ENCODE measurements at places on chromosomes 6 and 20. TPM values are rescaled to one million over a fixed set of nuclear protein-coding genes. Genes with fewer than 3 reads are reported as not detected.

CST4 gene
- total RNA-seq, result not detected

DNA sequence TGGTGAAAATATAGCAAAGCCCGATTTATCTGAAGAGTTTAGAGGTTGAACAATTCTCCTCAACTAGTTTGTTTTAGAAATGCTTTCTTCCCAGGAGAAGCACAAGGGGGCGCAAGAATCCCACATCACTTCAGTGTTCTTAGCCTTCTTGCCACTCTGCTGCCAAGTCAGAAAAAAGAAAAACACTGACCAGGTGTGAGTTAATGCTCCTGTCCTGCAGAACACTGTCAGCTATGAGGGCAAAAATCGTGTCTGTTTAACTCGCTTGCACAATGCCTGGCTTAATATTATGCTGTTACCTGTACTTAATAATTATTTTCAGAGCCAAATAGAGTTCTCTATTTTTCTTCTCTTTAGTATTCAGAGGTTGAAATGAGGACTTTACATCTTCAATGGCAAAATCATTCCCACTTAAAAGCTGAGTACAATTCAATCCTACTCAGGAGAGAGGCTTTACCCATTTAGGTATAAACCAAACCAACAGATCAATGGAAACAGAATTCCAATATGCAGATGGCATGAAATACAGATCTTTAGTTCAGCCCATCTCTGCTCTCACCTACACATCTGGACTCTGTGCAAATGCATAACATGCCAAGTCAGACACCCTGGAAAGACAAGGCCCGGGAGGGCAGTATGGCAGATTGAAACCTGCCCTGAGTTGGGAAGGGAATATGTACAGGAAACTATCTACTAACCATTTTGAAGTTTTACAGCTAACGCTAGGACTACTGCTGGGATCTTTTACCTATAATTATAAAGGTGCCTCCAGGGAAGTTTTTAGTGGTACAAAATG is 71.4 kb upstream of the TULP1 start:
- peaks cover 44% of the 10 kb centered on the region for H3K4me1 ChIP-seq
- H3K27me3 ChIP-seq, result no peaks in the 10 kb centered on the region
- H3K4me3 ChIP-seq, result no peak overlapping the region
- H3K27ac ChIP-seq, result no peak overlapping the region

GRCh38 chr6:79911992-79912391 is 35.4 kb downstream of the ELOVL4 start:
- peaks cover 15% of the 10 kb centered on the region for H3K27me3 ChIP-seq
- H3K4me3 ChIP-seq, result no peak overlapping the region
- H3K27ac ChIP-seq, result no peak overlapping the region
- H3K4me1 ChIP-seq, result peaks cover 9% of the 10 kb centered on the region
- no peak for DNase-seq
- H3K36me3 ChIP-seq, result no peaks in the 10 kb centered on the region

CRISP2 gene
- not detected for total RNA-seq

DNA sequence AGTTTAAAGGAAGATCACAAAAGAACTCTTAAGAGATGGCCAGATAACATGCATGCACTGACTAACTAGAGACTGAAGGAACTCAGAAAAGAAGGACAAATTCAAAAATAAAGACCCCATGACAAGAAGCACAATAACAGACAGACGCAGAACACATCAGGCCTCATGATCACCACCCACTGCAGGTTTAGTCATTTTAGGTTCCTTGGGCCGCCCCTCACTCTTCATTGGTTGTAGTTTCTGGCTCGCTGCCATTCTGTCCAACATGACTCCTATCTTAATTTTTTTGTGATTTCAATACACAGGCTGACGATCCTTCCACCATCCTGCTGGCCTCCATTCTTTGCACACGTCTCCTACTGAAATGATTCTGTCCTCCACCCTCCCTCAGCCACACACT is 21.6 kb downstream of the STX7 start:
- H3K27ac ChIP-seq, result no peak overlapping the region
- H3K4me3 ChIP-seq, result no peak overlapping the region
- H3K4me1 ChIP-seq, result peaks cover 27% of the 10 kb centered on the region
- DNase-seq, result no peak
- no peaks in the 10 kb centered on the region for H3K27me3 ChIP-seq

- H3K4me3 ChIP-seq, result no peak overlapping the region
- no peaks in the 10 kb centered on the region for H3K36me3 ChIP-seq
- H3K27ac ChIP-seq, result no peak overlapping the region
- H3K4me1 ChIP-seq, result no peaks in the 10 kb centered on the region
These were observed 56.5 kb upstream of the CCN2 start for GRCh38 chr6:132007474-132008190.

Measured in activated T-helper 1 cell treated with anti-CD3 and anti-CD28 coated beads, Interleukin-12 subunit alpha, Interleukin-12 subunit beta, Interleukin-2, Interleukin-4 antibody, amounts not matched to agents 30 ng/mL and 10 ng/mL and 1 ng/mL, durations not matched to agents 14 hours and 24 hours and 36 hours (primary cell).